GM12891 (cell line): ENCODE measurements at places on chromosomes 1 and 21.

DNA sequence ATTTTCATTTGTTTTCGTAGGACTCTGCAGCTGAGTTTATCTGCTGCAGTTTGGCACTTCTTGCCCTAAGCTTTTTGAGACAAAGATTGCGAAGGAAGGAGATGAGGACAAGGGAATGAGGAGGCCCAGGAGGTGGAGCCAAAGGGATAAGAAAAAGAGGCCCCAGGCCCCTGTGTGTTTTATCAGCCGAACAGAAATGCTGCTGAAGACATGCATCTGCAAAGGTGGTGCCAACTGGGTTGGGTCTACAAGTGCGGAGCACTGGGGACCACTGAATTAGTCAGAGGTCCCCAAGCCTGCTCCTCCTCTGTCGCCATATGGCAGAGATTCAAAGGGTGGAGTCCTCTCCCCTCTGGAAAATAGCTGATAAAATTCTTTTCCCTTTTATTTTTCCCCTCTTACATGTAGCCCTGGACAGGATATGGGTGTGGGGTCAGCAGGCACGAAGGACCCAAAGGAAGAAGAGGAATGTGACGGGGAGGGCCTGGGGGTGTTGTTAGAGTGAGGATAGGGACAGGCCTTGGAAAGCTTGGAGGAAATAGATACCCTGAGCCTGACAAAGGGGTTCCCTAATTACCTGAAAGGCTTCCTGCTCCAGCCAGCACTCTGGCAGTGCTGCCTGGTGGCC, 2.7 kb downstream of the CD34 start:
- DNase-seq, result no peak

DNA sequence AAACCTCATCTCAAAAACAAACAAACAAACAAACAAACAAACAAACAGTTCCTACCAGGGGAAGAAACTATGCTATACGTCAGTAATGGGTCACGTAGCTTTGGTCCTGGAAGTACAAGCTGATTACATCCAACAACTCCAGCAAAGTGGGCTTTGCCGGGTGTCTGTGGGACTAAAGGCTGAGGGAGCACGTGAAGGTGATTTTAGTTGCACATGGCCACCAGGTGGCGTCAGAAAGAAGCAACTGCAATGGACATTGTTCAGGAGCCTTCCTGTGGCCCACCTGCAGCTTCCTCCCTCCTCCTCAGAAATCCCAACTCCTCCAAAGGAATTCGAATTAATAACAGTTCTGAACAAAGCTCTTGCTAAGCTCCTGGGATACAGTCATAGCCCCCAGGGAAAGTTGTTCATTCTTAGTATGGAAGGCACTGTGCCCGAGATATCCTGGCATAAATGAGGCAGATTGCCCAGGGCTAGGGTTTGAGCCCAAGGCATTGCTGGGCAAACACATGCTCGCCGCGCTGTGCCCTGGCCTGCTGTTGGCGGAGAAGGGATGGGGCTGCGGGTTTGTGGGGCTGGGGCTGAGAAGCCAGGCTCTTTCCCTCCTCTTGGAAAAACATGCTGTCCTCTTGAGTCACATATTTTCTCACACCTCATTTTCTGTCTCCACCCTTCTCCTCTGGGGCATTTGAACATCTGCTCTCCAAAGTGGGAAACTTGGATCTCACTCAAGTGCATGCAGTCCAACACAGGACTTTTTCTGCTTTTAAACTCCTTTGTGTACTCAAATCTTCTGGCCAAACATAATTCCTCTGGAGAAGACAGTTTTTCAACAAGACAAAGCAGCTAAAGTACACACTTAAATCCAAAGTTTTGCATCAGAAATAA, 28.6 kb downstream of the AKNAD1 start:
- DNase-seq, result peak; percentile 72

- DNase-seq, result no peak
These were observed 69.2 kb downstream of the PRDM2 start for GRCh38 chr1:13769212-13769611.

DNA sequence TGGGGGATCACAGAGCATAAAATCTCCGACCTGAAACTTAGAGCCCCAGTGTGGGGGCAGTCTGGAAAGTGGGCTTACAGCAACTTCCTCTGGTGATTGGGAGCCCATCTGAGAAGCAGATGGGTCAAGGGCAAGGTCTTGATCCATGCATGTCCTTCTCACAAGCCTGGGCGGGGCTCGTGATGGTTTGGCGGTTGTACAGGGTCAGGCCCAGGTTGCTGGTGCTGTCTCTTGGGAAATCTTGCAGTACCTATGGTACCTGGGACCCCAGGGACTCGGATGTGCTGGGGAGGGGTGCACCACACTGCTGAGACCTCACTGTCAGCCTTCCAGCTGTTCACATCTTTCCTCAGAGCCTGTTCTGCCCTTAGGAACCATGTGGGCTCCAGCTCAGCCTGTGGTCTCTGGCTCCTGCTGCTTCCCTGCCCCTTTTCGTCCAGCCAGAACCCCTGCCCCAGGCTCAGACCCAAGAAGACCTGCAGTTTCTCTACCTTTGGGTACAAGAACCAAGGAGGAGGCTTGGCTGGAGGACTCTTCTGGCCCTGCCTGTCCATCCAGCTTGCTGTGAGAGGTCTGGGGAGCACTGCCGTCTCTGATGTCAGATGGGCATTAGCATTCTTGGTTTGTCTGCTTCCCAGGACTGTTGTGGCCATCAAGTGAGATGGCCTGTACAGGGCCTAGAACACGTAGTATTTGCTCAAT, 24.5 kb downstream of the WNT4 start:
- no peak for DNase-seq

DNA sequence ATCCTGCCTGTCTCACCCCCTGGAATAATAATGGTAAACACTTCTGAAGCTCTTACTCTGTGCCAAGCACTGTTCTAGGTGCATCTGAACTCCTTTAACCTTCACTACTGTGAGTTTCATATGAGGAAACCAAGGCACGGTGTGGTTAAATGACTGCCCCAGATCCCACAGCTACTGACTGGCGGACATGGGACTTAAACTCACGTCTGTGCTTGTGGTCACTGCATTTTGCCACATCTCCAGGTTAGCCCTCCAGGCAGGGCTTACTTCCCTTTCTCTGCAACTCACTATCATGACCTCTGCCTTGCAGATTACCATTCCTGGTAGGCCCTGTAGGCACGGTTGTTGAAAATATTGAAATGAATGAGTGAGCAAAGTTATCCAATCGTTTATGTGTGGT, 83.4 kb downstream of the ADSS2 start:
- DNase-seq, result no peak

DNA sequence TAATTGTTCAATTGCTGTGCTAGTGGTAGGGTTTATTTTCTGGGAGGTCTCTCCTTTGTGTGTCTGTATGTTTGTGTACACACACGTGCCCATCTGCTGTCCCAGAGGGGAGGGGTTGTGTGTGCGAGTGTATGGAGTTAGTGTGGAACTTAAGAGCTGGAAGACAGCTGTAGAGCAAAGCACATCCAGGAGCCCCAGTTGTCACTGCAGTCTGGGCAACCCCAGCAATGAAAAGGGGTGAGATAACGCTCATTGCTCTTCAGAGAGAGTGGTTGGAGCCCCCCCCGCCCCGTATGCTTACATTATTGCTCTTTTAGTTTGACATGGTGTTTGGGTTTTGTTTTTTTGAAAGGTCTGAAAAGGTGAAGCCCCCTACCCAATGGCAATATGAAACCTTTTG, 36.9 kb downstream of the NCF2 start:
- no peak for DNase-seq

- no peak for DNase-seq
These were observed 870.1 kb downstream of the BRINP3 start for GRCh38 chr1:189607477-189608096.

DNA sequence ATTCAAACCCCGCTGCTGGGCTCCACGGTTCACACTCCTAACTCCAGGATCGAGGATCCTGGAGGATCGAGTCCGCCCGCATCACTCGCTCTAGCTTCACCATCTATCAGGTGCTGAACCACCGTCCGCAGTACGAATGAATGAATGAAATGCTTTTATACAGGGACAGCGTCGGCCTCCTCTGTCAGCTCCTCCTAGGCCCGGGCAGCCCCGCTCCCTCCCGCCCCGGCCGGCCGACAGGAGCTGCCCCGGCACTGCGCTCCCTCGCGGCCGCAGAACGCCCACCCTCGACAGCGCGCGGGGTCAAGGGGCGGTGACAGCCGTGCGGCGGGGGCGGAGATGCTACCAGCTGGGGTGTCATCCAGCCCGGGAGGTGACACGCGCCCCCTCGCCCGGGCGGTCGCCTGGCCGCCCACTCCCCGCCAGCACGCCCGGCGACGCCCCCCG, 520 bp downstream of the ZBTB17 start:
- peak; percentile 73 for DNase-seq

DNA sequence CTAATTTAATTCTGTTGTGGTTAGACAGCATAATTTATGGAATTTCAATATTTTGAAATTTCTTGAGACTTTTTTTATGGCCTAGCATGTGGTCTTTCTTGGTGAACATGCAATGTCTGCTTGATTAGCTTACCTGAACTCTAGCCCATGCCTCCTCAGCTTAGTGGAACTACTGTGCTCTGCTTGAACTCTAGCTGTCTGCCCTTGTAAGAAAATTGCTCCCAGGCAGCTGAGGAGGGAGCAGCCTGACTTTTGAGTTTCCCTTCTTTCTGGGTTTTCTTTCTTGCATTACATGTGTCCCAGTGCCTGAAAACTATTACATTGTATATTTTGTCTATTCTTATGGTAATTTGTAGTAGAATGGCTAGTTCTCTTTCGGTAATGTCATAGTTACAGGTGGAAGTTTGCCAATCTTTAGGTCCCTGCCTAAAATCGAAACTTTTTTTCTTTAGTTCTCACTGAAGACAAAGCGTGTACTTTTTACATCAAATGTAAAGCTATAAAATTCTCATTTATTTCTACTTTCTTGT, 105.3 kb downstream of the MAST2 start:
- DNase-seq, result no peak

- DNase-seq, result no peak
These were observed 153.5 kb downstream of the RERE start for GRCh38 chr1:8663915-8664329.
